ENCODE measurements at places on chromosomes 7 and 10.

DNA sequence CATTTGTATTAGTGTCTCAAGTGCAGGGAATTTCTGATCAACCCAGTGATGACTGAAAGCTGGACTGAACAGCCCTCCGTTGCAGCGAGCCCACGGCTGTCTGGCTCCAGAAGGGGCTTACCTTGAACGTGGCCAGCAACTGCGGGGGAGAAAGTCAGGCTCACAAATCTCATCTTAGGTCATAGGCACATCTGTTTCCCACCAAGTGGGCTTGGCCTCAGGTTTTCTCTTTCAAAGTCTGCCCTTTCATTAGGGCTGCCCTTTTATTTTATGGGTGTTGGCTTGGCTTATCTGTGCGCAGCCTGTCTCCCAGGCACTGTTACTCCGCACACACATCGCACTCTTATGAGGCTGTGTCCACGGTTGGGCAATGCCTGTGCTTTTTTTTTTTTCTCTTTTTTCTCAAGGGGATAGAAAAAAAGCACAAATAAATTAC lies 178.0 kb downstream of the JCAD start:
- DNase-seq = no peak

- DNase-seq = no peak
These were observed 80.7 kb downstream of the MMRN2 start for GRCh38 chr10:86876748-86877147.

GRCh38 chr10:129969184-129969910 lies 5.3 kb upstream of the EBF3 start:
- DNase-seq = no peak

- DNase-seq = no peak
These were observed 103.2 kb upstream of the TNS3 start for GRCh38 chr7:47685151-47685550.

GRCh38 chr10:129958629-129959543 lies 5.2 kb downstream of the EBF3 start:
- no peak for DNase-seq

DNA sequence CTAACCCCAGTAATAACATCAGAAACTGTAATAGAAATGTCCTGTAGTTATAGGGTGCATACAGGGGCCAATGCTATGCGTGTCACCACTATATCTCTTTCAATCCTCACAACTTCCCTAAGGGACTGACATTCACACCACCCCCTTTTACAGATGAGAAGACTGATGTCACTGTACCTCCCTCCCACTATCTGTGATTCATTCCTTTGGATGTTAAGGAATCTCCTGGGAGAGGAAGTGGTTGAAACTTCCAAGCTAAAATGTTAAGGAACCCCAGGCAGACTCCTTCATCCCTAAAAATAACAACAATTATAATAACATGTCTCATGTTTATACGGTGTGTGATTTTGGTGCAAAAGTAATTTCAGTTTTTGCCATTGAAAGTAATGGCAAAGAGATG lies 5.4 kb downstream of the COL13A1 start:
- no peak for DNase-seq

DNA sequence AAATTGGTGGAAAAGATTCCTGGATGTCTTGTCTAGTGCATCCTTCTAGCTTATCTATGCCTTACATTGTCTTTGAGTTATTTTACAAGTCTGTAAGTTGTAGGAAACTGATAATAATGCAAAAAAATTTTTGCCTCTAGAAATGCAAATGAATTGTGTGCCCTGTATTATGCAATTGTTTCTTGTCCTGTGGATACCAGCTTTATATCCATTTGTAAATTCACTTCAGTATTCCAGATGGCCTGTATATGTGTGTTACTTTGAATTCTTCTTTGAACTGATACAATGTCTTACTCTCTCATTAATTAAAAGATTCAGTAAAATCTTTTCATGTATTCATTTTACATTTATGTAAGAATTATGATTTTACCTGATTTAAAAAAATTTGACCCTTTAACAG lies 234.3 kb downstream of the LRMDA start:
- DNase-seq = no peak

DNA sequence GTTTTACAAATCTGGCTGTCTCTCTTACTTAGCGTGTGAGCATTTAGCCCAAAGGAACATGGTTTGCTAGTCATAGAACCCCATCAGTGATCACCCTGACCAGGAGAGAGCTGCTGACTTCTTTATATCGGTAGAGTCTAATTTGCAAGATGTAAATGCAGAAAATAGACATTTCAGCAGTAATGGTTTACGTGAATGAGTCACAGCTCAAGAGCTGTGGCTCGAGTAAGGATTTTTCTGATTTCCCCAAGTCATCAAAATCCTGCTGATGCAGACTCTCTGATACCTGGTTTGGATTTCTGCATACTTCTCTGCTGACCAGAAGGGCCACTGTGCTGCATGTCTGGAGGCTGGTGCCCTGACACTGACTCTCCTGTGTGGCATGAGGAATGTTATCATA lies 25.7 kb downstream of the NUB1 start:
- DNase-seq = no peak

- no peak for DNase-seq
These were observed 72.7 kb downstream of the HACD1 start for GRCh38 chr10:17544465-17544864.

- no peak for DNase-seq
These were observed 344.2 kb upstream of the MGMT start for GRCh38 chr10:129122846-129123245.

Measured in esophagus squamous epithelium (tissue), 5 donors.